ENCODE measurements at places on chromosomes 4 and X. TPM values are rescaled to one million over a fixed set of nuclear protein-coding genes. Genes with fewer than 3 reads are reported as not detected.

DNA sequence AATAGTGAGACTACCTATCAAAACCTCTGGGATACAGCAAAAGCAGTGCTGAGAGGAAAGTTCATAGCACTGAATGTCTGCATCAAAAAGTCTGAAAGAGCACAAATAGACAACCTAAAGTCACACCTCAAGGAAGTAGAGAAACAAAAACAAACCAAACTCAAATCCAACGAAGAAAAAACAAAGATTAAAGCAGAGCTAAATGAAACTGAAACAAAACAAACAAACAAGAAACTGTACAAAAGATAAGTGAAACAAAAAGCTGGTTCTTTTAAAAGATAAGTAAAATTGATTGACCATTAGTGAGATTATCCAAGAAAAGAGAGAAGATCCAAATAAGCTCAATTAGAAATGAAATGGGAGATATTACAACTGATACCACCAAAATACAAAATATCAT, 378.3 kb upstream of the NDST4 start:
- DNase-seq, result no peak
- H3K27ac ChIP-seq, result no peak overlapping the region
- peaks cover 8% of the 10 kb centered on the region for H3K36me3 ChIP-seq
- H3K4me3 ChIP-seq, result no peak overlapping the region
- no peaks in the 10 kb centered on the region for H3K27me3 ChIP-seq

GRCh38 chrX:34903316-34903715, 39.3 kb upstream of the FAM47B start:
- H3K4me1 ChIP-seq, result no peaks in the 10 kb centered on the region
- DNase-seq, result no peak
- no peaks in the 10 kb centered on the region for H3K27me3 ChIP-seq
- H3K4me3 ChIP-seq, result no peak overlapping the region
- H3K27ac ChIP-seq, result no peak overlapping the region

- H3K36me3 ChIP-seq, result no peaks in the 10 kb centered on the region
- H3K27ac ChIP-seq, result no peak overlapping the region
These were observed 453.1 kb downstream of the TRAM1L1 start for GRCh38 chr4:116632269-116632668.

GRCh38 chr4:163172647-163173046, 6.0 kb upstream of the NAF1 start:
- H3K36me3 ChIP-seq, result no peaks in the 10 kb centered on the region
- H3K4me1 ChIP-seq, result no peaks in the 10 kb centered on the region
- no peak overlapping the region for H3K4me3 ChIP-seq
- H3K27me3 ChIP-seq, result no peaks in the 10 kb centered on the region
- H3K27ac ChIP-seq, result no peak overlapping the region

The BANK1 gene
- 1.1 TPM for total RNA-seq

The SULT1E1 gene
- not detected for total RNA-seq

Data from H9 (cell line).